GM12891 (cell line): ENCODE measurements at places on chromosomes 13 and 19.

DNA sequence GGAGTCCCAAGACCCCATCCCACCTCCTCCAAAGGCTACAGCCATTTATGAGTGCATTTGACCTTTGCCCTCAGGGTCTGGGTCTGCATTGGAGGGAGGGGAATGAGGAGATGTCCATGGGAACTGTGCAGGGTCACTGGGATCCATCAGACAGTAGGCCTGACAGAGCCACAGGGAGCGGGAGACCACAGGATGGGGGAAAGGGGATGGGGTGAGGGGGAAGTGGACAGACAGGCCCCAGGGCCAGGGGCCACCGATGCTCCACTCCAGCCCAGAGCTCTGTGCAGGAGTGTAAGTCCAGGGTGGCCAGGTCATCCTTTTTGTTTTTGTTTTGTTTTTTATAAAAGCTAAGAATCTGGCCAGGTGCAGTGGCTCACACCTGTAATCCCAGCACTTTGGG lies 82.5 kb downstream of the CHST8 start:
- no peak for DNase-seq

DNA sequence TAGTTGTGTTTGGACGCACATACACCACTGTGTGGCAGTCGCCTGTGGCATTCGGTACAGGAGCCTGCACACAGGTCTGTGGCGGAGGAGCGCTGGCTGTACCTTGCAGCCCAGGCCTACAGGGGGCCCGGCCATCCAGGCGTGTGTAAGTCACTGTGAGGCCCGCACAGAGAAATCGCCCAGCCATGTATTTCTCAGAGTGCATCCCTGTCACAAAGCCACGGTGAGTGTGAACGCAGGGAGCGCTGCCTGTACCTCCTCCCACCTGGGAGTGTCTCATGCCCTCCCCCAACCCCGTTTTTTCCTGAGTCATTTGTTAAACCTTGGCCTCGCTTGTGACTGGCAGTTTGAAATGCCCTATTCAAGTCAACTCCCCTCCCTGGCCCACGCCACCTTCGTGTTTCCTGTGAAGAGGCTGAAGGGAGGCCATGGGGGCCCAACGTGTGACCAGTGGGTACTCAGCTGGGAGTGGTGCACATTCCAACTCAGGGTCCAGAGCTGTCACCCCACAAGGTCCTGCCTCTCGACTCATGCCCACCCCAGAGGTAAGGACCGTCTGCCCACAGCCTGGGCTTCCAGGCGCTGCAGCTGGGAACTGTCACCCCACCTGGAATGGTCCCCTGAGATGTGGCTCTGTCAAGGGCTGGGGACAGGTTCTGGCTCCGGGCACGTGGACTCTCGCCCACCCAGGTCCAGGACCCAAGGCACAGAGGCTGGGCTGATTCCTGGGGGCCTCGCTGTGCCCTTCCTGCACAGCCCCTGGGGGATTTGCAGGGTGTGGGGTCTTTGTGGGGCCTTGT lies 11.6 kb upstream of the RASA3 start:
- DNase-seq: peak; percentile 75

DNA sequence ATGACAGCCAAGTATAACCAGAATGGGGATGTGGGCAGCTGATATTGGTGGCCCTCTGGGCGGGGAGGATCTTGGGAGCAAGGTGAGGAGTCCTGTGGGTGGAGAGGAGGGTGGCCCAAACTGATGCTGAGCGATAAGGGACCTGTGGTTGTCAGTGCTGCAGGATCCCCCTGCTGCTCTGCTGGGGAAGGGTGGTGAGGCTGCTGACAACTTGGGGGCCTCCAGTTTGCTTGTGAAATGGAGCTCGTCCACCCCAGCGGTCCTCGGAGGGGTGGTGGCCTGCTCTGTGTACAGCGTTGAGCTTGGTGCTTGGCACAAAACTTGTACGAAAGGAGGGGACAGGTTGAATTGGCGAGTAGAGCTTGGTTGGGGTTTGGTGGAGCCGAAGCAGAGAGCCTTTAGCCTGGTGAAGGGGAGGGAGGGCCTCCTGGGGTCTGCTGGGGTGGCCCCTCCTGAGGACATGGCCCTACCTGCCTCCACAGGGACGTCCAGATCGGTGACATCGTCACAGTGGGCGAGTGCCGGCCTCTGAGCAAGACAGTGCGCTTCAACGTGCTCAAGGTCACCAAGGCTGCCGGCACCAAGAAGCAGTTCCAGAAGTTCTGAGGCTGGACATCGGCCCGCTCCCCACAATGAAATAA lies 2.9 kb downstream of the RPS11 start:
- no peak for DNase-seq

- DNase-seq: no peak
Measured at GRCh38 chr13:75738841-75739240, 102.7 kb downstream of the LMO7 start.

GRCh38 chr13:92221916-92222315 lies 823.5 kb downstream of the GPC5 start:
- no peak for DNase-seq

- no peak for DNase-seq
Measured at GRCh38 chr19:41408256-41408655, 10.6 kb downstream of the BCKDHA start.

- no peak for DNase-seq
Measured at GRCh38 chr13:94382517-94382916, 97.0 kb downstream of the DCT start.

DNA sequence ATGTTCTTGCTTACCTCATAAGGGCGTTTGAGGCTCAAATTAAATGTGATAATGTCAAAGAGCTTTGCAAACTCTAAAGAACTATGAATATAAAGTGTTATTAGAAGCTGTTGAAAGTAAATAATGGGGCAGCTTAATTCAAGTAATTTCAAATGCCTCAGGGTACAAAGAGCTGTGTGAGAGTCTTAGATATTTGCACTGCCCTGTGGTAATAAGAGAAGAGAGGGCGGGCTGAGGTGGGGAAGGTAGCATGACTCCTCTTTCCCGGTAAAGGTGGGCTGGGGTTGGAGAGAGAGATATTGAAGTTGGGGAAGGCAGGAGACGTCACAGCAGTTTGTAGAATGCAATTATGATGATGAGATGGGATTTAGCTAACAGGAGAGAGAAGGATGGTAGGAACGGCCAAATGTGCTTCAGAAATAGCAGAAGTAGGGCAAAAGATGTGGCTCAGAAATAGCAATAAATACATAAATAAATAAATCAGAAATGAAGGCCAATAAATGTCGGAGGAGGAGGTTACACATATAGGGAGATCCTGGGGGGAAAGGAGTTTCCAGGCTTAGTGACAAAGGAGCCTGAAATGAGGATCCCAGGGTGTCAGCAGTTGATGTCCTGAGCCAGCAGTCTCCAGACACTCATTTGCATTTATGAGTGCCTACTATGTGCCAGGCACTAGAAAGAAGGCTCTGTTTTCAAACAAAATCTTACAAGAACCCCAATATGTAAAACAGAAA lies 35.7 kb upstream of the RCBTB2 start:
- no peak for DNase-seq

- no peak for DNase-seq
Measured at GRCh38 chr13:46475541-46475991, 77.4 kb upstream of the LRCH1 start.

GRCh38 chr19:51224163-51224641 lies 678 bp upstream of the CD33 start:
- no peak for DNase-seq

DNA sequence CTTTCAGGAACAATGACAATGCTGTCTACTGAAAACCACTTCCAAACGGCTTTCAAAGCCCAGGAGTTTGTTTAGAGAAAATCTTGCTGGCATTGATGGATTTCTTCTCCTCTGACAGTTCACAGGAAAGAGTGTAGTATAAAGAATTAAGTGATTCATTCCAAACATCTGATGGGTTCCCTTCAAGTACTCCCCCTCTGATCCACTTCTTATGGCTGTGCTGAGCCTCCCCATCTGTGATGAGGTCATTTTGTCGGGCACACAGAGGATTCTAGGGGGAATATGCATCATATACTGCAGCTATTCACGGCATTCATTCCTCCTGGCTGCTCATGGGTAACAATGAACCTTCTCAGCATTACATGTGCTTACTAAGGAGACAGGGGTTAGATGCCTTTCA lies 107.9 kb downstream of the RGCC start:
- DNase-seq: no peak

DNA sequence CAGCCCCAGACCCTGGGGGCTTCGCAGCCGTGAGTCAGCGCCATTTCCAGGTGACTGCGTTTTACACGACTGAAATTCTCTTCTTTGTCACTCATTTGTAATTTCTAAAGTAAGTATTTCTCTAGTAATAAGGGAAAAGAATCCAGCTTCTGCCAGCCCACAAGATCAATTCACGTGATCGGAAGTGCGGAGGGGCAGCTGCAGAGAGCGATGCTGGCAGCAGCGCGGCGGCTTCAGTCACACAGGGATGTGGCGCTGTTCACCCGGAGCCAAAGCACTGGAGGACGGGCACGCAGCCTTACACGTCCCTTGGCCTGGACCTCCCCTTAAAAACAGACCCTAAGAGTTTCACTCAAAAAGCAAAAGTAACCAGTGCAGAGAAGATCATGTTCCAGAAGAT lies 18.4 kb downstream of the GRTP1 start:
- no peak for DNase-seq

GRCh38 chr13:33446821-33447725 lies 161.5 kb upstream of the STARD13 start:
- no peak for DNase-seq

DNA sequence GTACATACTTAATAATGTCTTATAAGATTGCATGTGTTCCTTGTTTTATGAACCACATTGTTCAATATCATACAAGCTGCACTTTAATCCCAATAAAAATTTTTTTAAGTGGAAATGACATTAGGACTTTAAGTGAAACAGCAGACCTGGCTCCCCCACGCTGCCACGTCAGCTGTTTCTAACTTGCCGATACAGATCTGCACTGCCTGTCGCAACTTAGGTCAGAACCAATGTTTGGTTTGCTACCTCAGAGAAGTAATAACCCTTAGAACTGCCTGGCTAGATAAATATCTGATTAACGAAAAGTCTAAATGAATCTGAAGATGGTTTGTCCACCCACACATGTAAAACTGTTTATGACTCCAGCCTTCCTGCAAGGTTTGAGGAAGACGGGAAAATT lies 327.5 kb upstream of the DACH1 start:
- DNase-seq: no peak

DNA sequence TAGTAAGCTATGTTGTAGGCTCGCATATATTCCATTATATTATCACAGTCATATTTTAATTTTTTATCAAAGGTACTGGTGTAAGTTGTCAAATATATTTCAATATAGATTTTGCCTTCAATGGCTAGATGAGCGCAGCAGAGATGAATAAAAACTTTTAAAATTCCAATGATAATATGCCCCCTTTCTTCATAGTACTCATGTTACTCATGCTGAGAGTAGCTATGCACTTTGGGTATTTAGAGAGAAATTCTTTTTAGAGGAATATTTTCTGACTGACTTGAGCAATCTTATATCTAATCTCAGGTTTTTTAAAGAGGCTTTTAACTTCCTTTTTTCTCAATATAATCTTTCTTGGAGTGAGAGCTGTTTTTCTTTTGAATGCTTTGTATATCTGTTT lies 11.4 kb downstream of the ZNF254 start:
- DNase-seq: no peak

GRCh38 chr19:17743874-17744580 lies 7.2 kb upstream of the FCHO1 start:
- no peak for DNase-seq

DNA sequence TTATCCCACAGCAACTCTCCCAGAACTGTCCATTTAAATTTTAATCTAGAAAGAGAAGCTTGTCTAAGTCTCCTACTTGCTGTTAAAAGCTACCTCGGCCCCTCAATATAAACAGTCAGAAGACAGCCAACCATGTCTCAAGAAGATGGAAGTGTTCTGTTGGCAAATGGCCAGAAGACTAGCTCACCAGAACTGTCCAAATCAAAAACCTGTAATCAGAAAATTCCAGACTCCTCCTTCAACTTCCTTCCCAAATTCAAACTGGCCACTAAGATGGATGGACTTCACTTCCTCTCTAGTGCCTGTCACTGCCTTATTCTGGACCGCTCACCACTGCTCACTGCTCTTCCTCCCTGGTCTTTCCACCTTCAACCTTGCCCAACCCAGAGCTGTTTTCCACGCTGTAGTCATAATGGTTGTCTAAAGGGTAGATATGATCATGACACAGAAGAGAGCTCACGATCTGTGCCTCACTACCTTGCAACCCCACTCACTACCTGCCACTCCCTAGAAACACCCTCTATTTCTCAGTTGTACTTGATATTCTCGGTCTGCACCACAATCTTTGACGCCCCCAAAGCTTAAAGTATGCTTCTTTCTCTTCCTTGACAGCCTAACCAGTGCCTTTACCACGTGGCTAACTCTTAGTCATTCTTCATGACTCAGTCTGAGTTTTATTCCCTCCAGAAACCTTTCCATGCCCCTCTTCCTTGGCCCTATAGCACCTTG lies 9.2 kb downstream of the FGF14 start:
- DNase-seq: no peak

- DNase-seq: peak; percentile 6
Measured at GRCh38 chr13:77810430-77810829, 108.2 kb downstream of the EDNRB start.

DNA sequence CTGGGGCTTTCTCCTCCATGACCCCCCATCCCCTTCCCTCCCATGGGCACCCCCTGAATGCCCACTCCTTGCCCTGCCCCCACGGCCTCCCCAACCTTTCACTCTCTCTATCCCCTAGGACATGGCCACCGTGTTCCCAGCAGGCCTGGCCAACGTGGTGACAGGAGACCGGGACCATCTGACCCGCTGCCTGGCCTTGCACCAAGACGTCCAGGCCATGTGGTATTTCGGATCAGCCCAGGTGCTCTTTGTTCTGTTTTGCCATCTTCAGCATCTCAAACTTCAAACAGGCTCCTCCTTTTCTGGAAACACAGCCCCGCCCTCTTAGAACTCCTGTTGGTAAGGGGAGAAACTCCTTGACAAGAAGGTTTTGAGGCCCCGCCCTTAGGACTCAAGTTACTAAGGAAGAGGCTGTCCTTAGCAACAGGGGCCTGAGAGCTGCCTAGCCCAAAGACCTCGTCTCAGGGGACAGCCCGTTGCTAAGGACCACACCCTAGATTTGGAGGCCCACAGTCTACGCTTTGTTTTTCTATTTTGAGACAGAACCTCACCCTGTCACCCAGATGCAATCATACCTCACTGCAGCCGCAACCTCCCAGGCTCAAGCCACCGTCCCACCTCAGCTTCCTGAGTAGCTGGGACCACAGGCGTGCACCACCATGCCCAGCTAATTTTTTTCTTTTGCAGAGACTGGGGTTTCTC lies 5.1 kb upstream of the FLT3LG start:
- peak; percentile 77 for DNase-seq

- DNase-seq: no peak
Measured at GRCh38 chr13:46192412-46192811, 10.4 kb upstream of the LCP1 start.

DNA sequence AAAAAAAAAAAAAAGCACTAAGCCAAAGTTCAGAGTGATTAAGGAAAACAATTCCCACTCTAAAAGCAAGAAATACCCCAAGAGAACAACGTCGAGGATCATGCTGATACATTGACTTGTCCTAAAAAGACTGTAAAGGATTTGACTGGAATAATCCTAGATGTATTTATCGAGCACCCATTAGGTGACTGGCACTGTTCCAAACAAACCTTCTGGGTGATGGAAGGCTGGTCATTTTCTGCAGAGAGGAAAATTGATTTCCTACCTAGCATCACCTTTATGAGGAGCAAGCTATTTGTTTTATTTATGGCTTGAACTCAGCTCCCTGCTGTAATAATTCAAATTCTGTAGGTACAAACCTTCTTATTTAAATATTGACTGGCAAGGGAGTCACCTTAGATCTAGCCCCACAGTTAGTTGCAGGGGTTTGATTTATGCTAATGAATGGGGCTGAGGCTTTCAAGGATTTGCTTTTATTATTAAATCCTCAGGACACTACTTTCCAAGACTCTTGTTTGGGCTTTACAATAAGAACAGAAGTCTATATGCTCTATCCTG lies 471.0 kb downstream of the OLFM4 start:
- no peak for DNase-seq
